ENCODE measurements at places on chromosomes 2 and 18.

DNA sequence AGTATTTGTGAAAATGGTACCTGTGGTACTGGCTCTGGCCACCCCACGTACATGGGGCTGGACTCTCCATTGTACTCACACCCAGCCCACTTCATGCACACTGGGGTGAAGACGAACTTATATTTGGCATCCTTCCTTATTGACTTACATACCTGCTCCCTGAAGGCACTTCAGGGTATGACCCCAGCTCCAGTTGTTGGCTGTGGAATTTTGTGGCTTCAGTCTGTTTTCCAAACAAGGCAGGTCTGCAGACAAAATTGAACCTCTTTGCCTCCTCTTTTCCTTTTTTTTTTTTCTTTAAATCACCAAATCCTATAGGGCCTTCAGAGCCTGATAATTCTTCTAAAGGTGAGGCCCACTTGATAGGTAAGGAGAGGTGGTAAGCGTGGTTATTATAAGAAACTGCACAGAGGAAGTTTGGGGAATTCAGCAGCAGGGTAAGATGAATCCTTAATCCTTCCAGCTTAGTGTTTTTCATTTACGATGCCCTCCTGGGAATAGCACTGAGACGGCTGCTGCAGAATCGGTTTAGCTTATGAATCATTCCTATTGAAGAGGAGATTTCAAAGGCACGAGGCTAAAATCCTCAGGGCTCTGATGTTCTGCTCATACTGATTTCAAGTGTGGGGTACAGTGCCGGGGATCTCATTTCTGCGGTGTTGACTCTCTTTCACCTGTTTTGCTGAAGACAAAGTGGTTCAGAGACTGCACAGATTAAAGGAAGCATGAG, 55.2 kb downstream of the KIF5C start:
- DNase-seq: no peak

DNA sequence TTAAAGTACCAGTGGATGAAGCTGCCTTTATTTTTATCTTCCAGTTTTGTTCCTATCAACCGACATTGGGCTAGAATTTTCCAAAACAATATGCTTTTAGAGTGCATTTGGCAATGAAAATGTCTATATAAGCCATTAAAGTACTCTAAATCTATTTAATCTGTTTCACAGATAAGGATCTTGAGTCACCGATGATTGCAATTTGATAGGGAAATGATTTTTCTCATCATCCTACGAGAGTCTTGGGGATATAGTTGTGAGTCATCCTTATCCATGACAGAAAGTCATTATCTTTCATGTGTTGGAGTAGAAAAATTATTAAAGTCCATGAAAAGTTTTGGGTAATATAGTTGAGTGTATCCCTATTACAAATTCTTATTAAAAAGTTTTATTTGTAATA, 26.1 kb downstream of the SLC39A10 start:
- no peak for DNase-seq

DNA sequence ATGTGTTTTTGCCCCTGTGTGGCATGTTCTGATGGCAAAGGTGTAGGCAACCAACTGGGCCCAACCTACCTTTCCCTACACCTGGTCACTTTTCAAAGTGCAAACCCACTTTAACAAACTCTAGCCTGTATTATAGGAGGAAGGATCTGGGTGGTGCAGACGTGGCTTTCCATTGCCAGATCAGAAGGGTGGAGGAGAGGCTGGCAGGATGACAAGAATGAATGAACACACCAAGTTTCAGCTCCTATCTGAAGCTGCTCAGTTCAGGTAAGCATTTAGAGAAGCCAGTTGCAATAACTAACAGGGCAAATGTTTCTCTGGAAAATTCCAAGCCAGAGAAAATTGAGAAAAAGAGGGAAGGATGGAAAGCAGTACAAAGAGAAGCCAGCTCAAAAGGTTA, 707 bp upstream of the SERPINB7 start:
- DNase-seq: no peak

DNA sequence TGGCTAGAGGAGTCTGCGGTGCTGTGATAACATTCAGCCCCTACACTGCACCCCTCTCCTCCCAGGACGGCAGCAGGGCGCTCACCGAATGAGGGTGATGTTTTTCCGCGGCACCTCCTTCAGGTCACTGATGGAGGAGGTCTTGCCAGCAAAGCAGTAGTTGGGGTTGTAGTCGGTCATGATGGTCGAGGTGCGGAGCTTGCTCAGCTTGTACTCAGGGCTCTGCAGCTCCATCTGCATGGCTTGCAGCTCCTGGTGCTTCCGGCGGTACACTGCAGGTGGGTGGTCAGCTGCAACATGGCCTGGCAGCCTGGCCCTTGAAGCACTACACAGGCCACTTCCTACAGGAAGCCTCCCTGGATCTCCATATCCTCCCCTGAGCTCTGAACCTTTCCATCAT, 108.0 kb downstream of the CLIP4 start:
- no peak for DNase-seq

- DNase-seq: no peak
Measured at GRCh38 chr18:43526426-43527145, 249.3 kb upstream of the SYT4 start.

DNA sequence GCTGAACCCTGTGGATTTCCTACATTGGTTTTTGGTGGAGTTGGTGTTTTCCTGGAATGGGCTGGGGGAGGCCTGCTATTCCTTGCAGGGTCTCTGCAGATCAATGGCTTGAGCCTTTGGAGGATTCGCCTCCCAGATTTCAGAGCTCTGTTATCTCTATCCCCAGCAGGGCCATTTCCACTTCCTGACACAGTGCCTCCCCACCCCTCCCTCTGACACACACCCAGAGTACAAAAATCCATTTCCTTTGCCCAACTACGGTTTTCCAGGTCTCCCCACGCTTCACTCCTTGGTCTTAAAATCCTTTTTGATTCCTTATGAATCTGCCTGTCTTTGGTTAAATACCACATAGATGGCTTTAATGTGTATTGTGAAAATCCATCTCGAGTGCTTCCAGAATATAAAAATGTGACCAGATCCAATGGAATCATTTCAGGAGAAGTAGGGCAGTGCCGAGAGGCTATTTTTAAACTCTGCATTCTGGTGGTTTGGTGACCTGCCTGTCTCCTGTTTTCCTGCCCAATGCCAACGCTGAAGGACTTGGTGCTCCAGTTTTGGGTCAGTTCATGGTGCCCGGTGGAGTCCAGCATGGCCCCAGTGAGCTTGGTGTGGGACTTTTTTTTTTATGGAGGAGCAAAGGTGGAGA, 60.9 kb downstream of the ARL4C start:
- DNase-seq: no peak

Data from forelimb muscle (tissue), 1 donor.